ENCODE measurements at places on chromosomes 2 and 18.

DNA sequence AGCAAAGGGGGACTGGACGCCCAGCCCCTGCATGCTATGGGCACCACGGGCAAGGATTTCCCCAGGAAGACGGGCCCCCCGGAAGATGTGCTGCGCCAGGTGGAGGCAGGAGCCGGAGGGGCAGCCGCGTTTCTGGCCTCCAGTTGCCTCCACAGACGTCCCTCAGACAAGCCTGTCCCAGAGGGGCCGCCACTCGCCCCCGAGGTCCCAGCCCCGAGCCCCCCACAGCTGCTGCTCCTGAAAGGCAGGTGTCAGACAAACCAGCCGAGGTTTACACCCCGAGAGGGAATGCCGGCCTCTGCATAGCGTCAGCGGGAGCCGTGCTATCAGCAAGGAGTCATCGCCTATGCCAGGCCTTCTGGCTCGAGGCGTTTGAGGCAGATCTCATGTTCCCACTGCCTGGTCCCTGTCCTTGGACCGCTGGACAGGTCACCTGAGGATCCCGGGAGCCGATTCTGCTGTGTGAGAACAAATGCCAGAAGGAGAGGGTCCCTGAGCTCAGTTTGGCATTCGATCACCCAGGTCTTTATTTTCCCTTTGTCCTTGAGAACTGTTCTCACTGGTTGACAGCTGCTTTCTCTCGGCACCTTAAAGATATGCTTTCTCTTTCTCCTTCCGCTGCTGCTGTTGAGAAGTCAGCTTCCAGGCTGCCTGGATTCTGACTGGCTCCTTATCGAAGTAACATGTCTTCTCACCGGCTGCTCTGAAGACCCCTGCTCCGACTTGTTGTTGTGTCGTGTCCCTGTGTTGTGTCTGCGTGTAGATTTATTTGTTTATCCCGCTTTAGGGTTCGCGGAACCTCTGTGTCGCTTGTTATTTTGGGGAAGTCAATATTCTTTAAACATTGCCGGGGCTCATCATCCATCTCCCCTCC lies 20.6 kb downstream of the CROCC2 start:
- DNase-seq: no peak

DNA sequence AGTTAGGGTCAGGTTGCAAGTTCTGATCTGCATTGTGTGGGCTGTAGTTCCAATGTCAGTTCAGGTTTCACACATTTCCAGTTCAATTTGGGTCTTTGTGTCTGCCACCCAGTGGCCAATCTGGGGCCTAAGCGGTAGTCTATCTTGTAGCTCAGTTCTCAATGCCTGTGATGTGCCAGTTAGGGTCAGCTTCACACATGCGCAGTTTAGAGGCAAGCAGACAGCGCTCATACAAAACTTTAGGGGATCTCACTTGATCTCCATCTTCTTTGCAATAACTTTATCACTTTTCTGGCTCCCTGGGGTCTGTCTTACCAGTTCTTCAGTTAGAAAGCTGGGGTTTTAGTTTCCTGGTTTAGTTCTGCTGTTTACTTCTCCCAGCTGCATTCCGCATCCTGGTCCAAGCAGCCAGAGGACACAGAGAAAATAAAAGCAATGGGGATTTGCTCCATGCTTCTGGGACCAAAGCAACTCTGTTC lies 11.0 kb upstream of the ZNF24 start:
- peak; percentile 81 for DNase-seq

DNA sequence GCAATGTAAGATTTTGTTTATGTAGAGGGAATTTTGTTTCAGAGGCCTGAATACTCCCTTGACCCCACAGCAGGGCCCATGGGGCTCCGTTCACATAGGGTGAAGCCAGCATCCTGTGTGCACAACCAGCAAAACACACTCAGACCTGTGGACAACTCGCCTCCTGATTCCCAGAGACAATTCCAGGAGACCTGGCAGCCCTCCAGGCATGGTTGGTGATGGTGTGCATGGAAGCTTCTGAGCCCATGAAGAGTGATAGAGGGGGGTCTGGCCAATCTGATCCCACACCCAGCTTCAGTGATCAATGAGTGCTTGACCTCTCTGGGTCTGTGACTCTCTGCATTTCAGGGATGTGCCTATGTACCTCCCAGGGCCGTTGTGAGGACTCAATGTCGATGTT lies 91.0 kb upstream of the RAB6C start:
- DNase-seq: no peak

DNA sequence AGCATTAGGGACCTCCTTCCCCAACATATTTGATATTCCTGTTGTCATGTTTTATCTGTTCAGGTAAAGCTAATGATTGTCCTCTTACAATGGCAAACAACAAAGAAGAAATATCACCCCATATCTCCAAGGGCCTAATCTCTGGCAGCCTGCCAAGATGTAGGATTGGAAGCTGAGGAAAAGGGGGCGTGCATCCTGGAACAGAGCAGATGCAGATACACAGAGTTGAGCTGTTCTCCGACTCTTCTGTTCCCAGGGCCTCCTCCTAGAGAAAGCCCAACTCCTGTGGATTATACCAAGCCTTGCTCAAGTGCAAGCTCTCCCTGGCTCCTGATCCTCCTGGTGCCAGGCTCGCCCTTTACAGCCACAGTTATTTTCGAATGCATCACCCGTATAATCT lies 35.2 kb upstream of the CD207 start:
- no peak for DNase-seq

DNA sequence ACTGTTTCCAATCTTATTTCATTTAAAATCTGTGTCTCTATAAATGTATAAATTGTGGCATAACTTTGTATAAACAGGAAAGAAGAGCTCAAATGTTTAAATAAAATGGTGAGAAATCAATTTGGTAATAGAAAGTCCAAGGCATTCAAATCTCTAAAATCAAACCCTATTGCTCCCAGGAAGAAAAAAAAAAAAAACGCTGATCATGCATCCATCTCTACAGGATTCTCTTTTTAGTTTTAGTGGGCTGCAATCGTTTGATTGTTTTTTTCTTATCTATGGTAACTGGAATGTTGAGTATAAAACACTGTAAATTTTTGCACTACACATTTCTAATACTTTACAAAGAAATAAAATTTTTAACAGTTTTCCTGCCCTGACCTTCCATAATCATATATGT lies 75.6 kb downstream of the NCKAP1 start:
- no peak for DNase-seq

DNA sequence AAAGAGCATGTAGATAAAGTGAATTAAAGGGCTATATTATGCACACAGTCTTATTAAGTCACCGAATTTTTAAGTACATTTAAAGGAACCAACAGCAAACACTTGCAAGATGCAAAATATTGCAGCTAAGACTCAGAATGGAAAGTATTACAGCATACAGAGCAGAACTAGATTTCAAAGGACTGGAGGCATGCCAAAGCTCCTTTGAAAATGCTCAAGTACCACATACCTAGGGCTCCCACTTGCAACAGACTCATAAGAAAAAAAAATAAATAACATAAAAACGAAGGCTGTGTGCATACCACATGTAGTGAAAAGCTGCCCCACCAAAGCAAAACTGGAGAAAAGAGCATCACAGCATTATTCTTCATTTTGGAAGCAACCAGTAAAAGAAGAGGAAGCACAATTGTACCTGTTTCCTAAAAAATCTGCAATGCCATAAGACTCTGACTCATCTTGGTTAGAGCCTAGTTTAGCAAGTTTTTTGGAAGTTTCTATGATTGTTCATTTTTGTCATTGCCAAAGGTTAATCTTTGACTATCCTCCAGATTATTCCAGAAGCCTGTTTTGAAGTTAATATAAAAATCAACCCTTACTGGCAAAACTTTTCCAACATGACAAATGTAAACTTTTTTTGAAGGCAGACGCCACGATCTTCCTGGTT lies 306.0 kb upstream of the COL3A1 start:
- peak; percentile 86 for DNase-seq

DNA sequence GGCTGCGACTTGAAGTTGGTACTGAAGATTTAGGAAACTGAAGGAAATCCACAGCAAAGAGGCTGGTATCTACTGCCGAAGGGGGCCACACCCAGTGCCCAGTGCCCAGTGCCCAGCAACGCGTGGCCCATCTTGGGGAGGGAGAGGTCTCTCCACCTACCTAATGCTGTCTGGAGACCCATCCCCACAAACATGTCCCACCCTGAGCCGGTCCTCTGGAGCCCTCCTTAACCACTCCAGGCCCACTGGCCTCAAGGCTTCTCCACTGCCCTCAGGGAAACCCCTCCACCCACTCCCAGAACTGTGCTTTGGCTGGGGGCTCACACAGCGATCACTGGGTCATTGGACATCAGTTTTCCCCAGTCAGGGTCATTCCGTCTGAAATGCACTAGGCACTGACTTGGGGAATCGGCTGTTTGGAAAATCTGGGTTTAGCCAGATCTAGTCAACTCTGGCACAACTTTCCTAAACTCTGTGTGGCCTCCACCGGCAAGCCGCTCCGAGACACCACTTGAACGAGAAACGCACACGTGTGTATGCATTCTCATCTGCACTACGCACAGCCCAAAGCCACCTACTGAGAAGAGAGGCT lies 20.1 kb downstream of the GPR55 start:
- DNase-seq: no peak

DNA sequence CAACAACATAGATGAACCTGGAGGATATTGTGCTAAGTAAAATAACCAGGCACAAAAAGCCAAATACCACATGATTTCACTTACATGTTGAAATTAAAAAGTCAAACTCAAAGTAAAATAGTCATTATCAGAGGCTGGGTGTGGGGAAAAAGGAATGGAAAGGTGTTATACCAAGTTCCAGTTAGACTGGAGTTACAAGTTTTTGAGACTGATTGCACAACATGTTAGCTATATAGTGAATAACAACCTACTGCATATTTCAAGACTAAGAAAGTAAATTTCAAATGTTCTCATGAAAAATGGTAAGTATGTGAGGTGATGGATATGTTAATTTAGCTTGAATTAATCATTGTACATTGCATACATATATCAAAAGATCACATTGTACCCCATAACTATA lies 116.8 kb upstream of the HNMT start:
- no peak for DNase-seq

GRCh38 chr2:172877826-172878225 lies 142.2 kb downstream of the RAPGEF4 start:
- DNase-seq: peak; percentile 38

Measured in fibroblast of mammary gland (primary cell).